Activated gamma-delta T cell treated with anti-CD3 and anti-CD28 coated beads, Interleukin-2, amount 50 U/mL, for 16 hours (primary cell): ENCODE measurements at places on chromosomes 5 and 9.

DNA sequence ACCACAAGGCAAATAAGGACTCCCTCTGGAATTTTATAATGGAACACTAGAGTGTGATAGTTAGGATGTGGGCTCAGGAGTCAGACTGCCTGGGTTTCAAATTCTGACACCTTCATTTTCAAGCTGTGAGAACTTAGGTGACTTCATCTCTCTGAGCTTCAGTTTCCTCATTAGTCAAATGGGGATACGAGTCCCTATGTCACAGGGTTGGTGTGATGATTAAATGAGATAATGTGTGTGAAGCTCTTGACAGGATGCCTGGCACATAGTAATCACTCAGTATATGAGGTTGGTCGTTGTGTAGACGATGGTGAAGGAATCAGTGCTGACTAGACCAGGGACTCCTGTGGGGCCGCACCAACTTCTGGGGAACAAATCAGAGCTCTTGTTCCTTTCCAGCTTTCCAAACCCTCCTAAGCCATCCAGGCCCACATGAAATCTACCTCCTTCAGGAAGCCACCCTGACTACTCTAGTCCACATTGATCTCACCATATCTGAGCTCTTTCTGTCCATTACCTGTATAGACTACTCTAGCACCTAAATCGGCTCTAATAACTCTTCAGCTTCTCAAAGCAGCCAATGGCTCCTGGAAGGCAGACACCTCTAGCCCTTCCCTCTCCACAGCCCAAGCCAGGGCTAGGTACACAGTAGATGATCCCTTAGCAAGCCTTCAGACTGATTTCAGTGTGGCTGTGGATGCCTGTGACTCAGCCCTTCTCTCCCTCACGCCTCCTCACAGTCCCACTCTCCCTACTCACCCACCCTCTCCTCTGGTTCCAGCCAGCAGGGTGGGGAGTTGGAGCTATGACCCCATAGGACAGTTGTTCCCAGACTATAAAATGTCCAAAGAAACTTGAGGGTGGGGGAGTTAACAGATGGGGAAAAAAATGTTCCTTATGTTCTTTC lies 2.5 kb upstream of the TCF7 start:
- no peak for DNase-seq

- DNase-seq = no peak
These were observed 155.0 kb upstream of the CLINT1 start for GRCh38 chr5:158013939-158014338.

DNA sequence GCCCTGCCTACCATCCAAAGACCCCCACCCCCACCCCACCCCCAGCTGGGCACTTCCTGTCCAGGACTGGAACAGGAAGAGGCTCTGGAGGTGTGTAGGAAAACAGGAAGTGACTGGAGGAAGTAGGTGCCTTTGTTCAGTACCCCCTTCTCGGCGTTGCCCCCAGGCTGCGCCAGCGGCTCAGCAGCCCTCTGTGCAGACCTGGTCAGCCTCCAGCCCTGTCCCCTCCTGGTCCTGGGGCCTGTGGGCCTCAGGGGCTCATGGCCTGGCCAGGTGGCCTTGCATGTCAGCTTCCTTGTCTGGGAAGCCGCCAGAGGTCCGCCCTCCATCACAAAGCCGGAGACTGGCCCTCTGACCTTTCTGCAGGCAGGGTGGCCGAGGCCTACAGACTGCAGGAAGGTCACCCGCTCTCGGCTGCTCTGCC lies 26.0 kb downstream of the FLT4 start:
- DNase-seq = no peak

GRCh38 chr9:86722706-86723075 lies 224.6 kb downstream of the GAS1 start:
- DNase-seq = no peak

DNA sequence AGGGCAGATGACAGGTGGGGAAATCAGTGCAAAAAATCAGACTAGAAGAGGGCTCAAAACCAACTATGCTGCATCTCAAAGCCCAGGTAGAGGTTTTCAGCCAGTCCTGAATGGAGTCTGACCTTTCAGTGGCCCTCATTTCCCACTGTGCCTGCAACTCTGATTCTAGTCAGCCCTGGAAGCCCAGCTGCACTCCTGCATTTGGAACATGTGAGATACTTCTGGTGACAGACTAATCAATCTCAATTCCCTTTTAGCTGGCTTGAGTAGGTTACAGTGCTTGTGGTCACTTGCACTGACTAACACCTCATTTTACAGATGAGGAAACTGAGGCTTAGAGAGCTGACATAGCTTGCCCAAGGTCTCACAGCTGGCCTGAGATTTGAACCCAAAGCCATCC lies 7.9 kb upstream of the ACSL6 start:
- DNase-seq = no peak
